ENCODE measurements at places on chromosomes 2 and 18.
A peak's percentile ranks its signal among the peaks of the same experiment; 100 is the strongest.

DNA sequence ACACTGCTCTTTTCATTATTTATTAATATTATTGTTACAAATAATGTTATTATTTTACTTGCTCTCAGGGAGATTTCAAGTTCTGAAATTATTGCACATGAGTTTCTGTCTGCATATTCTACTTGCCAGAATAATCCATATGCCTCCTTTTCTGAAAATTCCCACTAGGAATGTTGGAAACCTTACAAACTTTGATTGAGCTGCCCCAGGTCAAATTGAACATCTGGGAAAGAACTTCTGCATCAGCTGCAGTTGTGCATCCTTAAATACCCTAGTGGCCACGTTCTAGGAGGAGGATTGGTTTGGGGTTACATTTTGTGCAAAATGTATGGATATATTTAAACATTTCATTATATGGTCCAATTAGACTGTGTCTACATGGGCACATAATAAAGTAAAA, 1302.7 kb upstream of the PIK3C3 start:
- DNase-seq: no peak

DNA sequence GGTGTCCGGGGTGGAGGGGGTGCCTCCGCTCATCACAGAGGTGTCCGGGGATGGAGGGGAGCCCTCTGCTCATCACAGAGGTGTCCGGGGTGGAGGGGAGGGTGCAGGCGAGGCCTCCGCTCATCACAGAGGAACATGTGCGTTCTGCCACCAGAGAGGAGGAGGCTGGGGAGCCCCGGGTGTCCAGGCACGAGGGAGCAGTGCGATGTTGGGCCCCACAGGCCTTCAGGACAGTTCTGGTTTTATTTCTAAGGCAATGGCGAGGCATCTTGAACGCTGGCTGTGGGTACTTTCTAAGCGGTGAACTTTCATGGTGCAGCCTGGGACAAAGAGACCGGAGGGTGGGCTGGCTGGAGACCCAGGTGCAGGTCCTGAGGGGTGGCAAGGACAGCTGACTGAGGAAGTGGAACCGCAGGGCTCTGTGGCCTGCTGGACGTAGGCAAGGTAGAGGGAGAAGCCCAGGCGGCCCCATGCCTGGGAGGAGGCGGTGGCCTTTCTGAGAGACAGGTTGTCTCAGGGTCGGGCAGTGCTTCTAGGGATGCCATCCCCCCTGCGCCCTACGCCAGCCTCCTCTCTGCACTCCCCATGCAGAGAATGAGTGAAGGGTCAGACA, 196.6 kb upstream of the SALL3 start:
- DNase-seq: no peak

- peak; percentile 34 for DNase-seq
These were observed 75.6 kb upstream of the ETAA1 start for GRCh38 chr2:67321588-67321903.

DNA sequence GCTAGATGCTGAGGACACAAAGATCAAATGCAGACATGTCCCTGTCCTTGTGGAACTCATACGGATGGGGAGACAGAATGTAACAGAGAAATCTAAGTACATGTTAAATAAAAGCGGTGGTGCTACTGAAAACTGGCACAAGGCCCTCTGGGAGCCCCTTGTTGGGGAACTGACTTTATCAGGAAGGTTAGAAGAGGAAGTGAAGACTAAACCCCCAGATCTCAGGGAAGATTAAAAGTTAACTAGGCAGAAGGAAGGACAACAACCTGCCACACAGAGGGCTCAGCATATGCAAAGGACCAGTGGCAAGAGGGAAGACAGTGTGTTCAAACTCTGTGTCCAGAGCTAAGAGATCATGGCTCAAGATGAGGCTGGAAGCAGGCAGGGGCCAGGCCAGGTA, 4.8 kb downstream of the CACNB4 start:
- DNase-seq: no peak

GRCh38 chr2:61328707-61329251, 142.1 kb downstream of the USP34 start:
- DNase-seq: no peak

GRCh38 chr2:49194701-49195100, 40.4 kb upstream of the FSHR start:
- DNase-seq: no peak

GRCh38 chr2:240245184-240245583, 104.7 kb upstream of the OTOS start:
- DNase-seq: no peak

- DNase-seq: no peak
These were observed 42.4 kb downstream of the IL1RL2 start for GRCh38 chr2:102229141-102229769.

- no peak for DNase-seq
These were observed 7.4 kb downstream of the CEBPZOS start for GRCh38 chr2:37203708-37204107.

DNA sequence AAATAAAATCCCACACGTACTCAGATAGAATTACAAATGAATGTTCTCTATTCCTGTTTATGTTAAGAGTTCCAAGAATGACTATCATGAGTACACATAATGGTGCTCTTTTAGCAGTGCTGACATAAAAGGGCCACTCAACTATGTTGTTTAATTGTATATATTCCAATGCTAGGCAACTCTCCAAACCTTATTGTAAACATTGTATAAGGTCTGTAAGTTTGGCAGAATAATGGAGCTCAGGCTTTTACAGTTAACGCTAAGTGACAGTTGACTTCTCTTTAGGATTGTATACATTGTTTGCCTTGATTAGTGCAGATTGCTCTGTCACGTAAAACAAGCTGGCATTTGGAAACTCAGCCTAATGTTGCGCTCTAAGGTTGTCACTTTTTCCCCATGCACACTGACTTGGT, 20.8 kb downstream of the RBMS1 start:
- DNase-seq: no peak

GRCh38 chr2:233385489-233386044, 31.3 kb downstream of the DGKD start:
- DNase-seq: no peak

DNA sequence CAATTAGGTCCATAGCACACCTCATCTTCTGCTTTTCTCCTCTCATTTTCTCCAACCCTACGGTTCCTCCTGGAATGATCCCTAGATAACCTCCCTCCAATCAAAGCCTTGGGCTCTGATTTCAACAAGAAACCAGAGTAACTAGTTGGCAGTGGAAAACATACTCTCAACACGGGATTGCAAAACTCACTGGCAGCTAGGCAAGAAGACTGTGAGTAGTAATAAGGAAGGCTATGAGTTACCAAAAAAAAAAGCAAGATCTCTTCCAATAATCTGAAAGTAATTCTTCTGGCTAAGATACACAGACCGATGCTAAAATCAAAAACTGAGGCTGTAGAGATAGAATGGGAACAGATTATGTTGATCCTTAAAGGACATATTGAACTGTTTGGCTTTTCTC, 28.4 kb upstream of the CCDC102B start:
- DNase-seq: no peak

DNA sequence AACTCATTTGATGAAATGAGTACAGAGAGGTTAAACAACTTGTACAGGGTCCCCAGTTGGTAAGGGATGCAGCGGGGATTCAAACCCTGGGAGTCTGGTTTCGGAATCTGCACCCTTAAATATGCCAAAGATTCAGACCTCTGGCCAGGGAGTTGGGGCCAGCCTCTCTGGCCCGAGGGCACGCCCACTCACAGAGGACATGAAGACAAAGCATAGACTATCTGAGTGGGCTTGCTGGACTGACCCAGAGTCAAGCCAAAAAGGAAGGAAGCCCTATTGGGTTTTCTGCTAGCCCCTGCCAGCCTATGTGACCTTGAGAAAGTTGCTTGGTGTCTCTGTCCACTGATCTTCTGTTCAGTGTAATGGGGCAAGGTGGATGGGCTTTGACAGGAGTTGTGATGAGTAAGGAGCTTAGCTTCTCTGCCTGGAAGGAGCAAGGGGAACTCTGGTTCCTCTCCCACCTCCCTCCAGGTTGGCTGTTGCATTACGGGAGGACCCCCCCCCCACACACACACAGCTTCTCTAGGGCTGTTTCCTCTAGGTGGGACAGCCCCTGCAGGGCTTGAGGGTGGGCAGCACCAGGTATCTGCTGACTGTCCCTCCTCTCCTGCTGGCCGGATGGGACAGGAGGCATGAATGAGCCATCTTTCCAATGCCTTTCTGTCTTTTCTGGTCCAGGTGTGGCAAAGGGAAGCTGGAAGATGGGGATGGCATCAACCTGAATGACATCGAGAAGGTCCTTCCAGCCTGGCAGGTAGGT, 131.3 kb downstream of the CTIF start:
- DNase-seq: no peak

DNA sequence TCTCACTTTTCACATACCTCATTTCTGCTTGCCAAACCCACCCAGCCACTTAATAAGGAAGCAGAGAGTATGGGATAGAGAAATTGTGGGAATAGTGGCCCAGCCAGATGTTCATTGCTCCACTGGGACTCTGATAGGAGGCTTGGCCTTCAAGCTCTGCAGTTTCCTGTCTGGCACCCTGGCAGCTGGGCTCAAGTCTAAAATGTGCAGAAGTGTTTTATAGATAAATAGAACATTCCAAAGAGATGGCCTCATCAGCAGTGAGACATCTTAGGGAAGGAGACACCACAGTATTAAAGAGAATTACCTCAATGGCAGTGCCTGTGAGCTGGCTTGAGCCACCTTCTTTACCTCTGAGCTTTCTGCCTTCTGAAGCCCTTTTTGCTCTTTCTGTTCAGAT, 24.7 kb downstream of the COPS7B start:
- no peak for DNase-seq

GRCh38 chr2:206531996-206532543, 88.7 kb downstream of the ADAM23 start:
- DNase-seq: peak; percentile 12

- DNase-seq: no peak
These were observed 99.7 kb upstream of the SERTAD2 start for GRCh38 chr2:64753399-64753798.

- DNase-seq: no peak
These were observed 17.0 kb upstream of the DIPK1C start for GRCh38 chr18:74473976-74474640.

GRCh38 chr2:10344105-10345066, 41.7 kb downstream of the HPCAL1 start:
- DNase-seq: peak; percentile 69

GRCh38 chr2:54081574-54081973, 33.8 kb upstream of the ACYP2 start:
- no peak for DNase-seq

- DNase-seq: no peak
These were observed 11.3 kb downstream of the SIX2 start for GRCh38 chr2:44997963-44998362.

- DNase-seq: no peak
These were observed 9.5 kb downstream of the KCNK3 start for GRCh38 chr2:26702025-26702424.

- peak; percentile 14 for DNase-seq
These were observed 95.3 kb upstream of the CAVIN2 start for GRCh38 chr2:191942090-191942738.

GRCh38 chr2:31434911-31435310, 20.4 kb upstream of the XDH start:
- no peak for DNase-seq

GRCh38 chr18:63832470-63832869, 55.0 kb upstream of the SERPINB2 start:
- no peak for DNase-seq

GRCh38 chr2:112583497-112584133, 794 bp upstream of the CHCHD5 start:
- peak; percentile 41 for DNase-seq

DNA sequence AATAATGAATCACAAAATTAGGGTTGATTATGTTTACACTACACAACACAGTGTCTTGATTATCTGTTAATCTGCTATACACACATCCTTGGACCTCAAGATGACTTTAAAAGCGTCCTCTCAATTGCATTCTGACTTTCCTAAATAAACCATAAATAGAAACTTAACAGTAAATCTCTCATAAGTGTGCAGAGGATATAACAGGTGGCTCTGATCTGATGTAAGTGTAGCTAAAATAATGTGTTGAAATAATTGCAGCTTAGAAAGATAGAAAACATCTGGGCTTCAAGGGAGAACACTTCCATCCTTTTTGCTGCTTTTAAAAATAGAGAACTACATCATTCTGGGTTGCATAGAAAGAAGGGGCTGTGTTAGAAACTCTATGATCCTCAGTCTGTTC, 78.4 kb upstream of the EFEMP1 start:
- DNase-seq: no peak

DNA sequence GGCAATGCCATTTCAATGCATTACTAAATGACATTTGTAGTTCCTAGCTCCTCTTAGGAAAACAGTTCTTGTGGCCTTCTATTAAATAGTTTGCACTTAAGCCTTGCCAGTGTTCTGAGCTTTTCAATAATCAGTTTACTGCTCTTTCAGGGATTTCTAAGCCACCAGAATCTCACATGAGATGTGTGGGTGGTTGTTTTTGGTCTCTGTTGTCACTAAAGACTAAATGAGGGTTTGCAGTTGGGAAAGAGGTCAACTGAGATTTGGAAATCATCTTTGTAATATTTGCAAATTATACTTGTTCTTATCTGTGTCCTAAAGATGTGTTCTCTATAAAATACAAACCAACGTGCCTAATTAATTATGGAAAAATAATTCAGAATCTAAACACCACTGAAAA, 45.3 kb downstream of the HADHB start:
- DNase-seq: no peak

GRCh38 chr18:2402084-2402483, 169.2 kb downstream of the METTL4 start:
- DNase-seq: no peak

GRCh38 chr2:241636182-241637017, 558 bp downstream of the THAP4 start:
- no peak for DNase-seq

DNA sequence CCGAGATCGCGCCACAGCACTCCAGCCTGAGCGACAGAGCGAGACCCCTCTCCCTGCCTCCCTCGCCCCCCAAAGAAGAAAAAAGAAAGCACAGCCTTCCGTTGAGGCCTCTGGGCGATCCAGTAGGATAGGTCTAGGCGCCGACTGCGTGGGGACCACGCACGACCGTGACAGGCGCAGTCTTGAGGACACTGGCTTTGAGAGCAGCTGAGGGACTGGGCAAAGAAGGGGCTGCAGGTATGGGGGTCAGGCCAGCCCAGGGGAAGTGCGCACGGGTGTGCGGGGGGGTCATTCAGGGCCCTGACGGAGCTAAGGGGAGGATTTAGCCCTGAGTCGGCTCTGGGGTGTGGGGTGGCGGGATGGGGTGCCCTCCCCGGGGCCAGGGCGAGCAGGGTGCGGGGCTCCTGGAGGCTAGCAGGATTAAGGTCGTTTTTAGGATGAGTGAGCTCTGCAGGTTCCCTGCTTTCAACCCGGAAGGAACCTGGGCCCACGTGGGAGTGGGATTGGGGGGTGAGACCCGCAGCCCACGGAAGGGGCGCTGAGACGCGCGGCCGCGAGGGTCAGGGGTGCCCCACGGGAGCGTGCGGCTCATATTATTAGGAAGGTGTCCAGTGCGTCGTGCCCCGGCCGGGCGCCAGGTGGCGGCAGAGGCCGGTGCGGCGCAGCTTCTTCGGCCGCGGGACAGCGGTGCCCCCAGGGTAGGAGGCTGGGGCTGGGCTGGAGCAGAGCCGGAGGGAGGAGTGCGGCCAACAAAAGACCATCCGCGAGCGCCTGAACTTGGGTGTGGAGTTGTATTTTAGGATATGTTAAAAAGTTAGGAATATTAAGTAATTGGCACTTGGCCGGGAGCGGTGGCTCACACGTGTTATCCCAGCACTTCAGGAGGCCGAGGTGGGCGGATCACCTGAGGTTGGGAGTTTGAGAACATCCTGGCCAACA, 20.5 kb upstream of the ZNF236 start:
- peak; percentile 51 for DNase-seq
